ENCODE measurements at places on chromosomes 5 and 9.

- DNase-seq: no peak
Measured at GRCh38 chr9:29439961-29440360, 1866.7 kb upstream of the C9orf72 start.

DNA sequence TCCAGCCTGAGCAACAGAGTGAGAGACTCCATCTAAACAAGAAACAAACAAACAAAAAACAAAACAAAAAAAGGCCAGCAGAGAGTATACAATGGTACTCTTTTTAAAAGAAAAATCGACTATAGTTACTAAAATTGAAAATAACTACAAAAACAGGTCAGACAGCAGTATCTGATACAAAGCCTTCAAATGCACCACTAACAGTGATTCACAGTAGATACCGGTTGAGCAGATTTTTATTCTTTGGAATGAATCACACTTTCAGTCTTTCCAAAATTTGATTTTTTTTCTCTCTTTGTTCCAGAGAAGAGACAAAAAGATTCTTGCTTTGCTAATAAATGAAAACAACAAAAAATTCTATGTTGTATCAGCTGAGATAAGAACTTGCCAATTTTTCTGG lies 36.9 kb downstream of the ROR2 start:
- DNase-seq: no peak

DNA sequence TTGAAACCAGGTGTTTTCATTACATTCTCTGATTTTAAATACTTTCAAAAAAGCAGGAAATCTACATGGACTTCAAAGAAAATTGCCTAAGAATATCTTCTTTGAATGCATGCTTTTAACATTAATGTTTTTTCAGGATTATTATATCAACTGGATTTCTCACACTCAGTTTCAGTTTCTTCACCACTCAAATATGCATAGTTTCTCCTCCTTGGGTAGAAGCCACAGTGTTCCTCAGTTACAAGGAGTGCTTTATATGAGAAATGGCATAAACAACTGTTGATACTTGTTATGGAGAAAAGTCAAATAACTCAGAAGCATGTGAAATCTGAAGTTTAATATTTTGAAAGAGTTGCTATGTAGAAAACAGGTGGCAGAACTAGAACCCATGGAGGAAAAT lies 196.9 kb downstream of the DMRTA1 start:
- no peak for DNase-seq

GRCh38 chr5:137718611-137719010 lies 17.3 kb downstream of the KLHL3 start:
- no peak for DNase-seq

DNA sequence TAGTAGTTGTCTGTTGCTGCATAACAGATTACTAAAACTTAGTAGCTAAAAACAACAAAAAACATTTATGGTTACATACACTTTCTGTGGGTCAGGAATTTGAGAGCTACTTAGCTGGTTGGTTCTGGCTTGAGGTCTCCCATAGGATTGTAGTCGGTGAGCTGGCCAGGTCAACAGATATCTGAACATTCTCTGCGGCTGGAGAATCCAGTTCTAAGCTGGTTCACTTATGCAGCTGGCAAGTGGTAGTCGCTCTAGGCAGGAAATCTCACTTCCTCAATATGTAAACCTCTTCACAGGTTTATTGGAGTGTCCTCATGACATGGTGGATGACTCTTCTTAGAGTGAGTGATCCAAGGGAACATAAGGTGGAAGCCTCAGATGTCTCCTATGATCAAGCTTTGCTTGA lies 65.7 kb upstream of the TNFAIP8 start:
- no peak for DNase-seq

GRCh38 chr5:178690208-178690607 lies 40.3 kb downstream of the ZNF354A start:
- DNase-seq: peak; percentile 51

DNA sequence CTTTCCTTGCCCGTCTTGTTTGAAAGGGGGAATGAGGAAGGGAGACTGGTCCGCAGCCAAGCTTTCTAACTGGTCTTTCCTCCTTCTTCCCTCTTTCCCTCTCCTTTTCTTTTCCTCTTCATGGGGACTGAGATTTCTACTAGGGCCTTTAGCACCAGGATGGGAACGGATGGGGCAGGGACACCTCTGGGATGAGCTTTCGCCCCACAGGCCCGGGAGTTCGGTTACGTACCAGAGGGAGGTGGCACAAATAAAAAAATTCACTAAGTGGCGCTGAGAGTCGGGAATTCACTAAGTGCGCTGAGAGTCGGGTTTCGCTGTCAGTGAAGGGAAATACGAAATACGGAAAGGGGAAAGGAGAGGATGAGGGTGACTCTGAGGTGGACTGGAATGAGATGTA lies 21.6 kb downstream of the BTNL9 start:
- DNase-seq: no peak

DNA sequence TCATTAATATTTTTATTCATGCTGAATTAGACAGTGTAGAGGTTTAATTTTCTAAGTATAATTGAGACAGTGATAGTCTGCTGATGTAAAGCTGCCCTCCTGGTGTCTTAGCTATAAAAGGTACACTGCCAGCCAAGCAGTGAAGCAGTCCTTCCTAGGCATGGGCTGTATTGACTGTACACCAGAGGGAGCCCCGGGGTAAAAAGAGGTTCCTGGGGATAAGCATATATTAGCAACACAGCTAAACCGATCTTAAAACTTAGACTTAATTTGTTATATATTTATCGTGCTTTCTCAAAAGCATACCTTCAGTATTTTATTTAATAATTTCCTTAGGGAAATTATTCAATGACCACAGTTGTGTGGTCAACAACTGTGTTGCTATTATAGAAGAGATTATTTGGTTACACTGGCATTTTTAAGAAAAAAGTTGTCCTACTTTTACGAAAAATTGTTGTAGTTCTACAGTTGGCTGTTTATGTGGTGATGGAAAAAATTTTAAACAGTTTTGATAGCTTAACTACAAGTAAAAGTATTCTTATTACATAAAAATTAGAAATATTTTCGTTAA lies 68.8 kb downstream of the ELL2 start:
- peak; percentile 66 for DNase-seq

DNA sequence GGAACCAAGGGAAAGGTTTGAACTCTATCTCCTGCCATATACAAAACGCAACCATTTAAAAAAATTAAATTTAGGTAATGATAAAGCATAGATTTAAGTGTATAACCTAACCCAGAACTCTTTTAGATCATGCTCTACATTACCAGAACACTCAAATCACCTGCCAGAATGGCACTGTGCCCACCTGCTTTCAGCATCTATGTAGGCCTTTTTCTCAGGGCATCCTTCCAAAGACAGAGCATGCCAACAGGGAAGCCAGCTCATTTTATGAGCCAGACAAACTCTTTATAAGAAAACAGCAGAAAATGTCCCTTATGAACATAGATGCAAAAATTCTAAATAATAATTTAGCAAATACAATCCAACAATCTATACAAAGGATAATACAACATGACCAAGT lies 47.9 kb upstream of the SMAD5 start:
- peak; percentile 71 for DNase-seq

GRCh38 chr9:112569186-112569585 lies 82.6 kb downstream of the KIAA1958 start:
- DNase-seq: peak; percentile 71

Data from cardiac fibroblast (primary cell).